Stimulated activated CD4-positive, alpha-beta T cell treated with anti-CD3 and anti-CD28 coated beads, TNF-alpha, amount 100 ng/mL, for 48 hours (primary cell): ENCODE measurements at places on chromosomes 7 and 10.

DNA sequence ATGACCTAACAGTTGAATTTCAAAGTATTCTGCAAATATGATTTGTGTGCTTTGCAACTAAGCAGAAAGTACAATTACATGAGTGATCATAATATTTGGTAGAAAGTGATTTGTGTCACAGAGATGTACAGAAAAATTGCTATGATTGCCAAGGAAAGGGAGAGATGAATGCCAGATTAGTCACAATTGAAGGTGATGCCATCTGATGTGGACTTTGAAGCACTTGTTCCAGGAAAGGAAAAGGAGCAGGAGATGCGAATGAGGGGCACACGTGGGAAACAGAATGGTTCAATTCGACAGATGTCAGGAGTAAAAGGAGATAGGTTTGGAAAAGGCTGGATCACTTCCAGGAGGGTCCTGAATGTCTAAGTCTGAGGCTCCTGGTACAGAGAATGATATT is 153.1 kb upstream of the LAMB4 start:
- no peak for DNase-seq

DNA sequence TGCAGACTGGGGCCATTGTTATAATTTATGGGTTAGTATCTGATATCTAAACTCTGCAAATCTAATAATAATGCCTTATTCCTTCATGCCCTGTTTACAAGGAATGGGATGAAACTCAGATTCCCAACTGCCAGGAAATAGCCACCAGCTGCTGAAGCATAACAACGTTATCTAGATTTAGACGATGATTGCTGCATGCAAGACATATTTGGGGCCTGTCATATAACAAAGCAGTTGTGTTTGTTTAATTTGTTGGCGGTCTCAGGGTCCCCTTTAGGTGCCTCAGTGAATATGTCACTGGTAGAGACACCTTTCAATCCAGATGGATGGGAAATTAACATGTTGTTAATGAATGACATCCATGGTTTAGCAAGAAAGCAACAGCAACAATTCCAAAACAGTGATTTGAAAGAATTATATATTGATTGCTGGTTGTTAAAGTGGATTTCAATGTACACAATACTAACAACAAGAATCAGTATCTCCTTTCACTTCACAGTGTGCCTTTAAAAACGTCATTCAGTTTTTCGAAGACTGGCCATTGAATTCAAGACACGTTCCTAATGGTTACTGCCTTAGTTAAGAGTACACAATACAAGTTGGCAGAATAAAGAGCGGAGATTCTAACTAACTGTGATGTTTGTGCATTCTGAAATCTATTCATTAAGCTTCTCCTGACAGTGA is 860.6 kb upstream of the CELF2 start:
- no peak for DNase-seq

DNA sequence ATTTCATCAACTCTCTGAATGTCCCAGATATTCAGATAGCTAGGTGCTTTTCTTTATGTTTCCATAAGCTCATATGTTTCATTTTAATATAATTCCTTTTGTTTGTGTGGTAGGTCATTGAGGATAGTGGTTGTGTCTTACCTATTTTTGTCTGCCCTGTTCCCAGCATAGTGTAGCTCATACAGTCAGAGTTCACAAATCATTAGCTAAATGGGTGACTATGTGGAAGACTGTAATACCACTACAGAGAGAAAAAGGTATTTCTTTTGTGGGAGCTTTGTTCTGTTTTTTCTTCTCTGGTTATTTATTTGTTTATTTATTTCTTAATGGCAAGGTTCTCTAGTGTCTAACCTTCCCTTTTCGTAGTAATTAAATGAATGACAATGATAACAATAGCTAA is 39.8 kb downstream of the EXOC4 start:
- no peak for DNase-seq

- DNase-seq, result no peak
Measured at GRCh38 chr7:20661884-20662283, 46.4 kb downstream of the ABCB5 start.

- DNase-seq, result no peak
Measured at GRCh38 chr7:77466450-77466849, 50.3 kb upstream of the GSAP start.

- DNase-seq, result no peak
Measured at GRCh38 chr7:7563269-7563668, 3.4 kb upstream of the MIOS start.

DNA sequence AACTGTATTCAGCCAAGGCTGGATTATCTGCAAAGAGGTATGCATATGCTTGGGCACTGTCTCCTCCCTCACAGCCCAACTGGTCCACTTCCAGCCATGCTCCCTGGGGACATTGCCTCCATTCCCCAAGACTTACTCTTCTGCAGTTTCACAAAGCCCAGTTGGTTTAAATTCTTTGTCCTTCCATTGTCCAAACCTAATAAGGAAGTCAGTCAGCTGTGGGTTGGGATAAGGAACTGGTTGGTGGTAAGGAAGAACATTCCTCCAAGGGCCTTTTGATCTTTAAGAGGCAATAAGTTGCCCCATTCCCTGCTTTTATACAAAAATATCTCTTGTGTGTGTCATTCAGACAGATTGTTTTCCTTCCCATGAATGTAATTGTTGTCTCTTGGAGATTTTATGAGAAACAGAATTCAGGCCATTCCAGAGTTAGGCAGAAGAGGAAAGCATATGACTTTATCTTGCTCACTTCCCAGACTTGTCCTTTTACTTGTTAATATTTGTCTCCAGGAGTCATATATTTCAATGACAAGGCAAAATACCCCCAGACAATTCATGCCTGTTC is 673.7 kb downstream of the SUGCT start:
- no peak for DNase-seq

DNA sequence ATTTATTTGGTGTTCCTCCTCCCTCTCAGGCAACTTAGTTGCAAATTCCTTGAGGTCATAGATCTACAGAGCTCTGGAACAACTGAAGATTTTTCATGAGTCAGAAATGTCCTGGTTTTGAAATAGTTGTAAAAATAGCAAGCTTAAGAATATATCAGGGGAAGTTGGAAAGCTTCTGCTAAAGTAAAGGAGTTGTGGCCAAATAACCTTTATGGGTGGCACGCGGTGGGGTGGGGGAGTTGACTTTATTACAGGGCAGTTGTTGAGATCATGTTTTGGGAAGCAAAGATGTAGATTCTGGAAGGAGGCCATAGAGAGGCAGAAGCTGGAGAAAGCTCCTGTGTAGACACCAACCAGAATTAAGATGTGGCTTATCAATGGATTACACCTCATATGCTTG is 326.0 kb upstream of the MTPN start:
- DNase-seq, result no peak

- no peak for DNase-seq
Measured at GRCh38 chr10:75866300-75866625, 434.8 kb downstream of the LRMDA start.

- DNase-seq, result no peak
Measured at GRCh38 chr10:13048762-13049161, 47.2 kb upstream of the CCDC3 start.

GRCh38 chr10:131076356-131076755 is 235.2 kb downstream of the TCERG1L start:
- no peak for DNase-seq

- no peak for DNase-seq
Measured at GRCh38 chr10:106278383-106278782, 886.1 kb downstream of the SORCS1 start.

DNA sequence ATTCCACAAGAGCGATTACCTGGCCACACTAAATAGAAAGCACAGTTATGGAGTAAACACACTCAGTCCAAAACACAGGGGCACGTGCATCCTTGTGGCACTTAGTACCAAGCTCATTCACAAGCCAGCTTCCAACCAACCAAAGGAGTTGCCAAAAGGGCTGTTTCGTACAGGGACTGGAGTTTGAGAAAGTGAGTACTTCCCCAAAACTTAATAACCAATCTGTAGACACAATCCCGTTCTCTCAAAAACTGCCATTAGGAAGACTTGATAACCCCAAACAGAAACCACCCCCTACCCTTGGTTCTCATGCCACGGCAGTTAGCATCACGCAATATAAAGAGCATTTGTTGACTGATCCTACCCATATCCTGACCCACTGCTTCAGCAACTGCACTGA is 166.2 kb upstream of the ASAH2 start:
- DNase-seq, result no peak

DNA sequence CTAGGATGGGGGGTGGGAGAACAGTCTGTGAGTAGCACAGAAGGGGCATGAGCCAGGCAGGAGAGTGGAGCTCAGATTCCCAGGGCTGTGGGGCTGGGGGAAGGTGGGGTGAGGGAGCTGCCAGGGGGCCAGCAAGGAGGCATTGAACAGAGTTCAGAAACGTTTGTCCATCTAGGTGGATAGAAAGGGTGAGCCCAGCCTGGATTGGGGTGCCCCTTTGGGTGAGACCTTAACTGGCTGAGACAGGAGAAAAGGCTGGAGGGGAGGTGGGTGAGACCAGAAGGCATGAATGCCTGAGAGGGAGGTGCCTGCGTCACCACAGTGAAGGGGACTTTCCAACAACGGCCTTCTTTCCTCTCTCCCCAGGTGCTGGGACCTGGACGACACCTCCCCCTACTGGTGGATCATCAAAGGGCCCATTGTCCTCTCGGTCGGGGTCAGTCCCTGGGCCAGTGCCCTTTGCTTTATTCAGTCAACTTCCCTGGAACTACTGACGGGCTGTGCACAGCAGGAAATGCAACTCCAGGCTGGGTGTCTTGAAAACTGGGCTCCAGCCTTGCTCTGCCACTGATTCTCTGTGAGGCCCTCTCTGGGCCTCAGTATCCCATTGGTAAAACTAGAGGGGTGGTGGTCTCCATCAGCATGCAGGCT is 11.0 kb downstream of the GHRHR start:
- DNase-seq, result peak; percentile 11

DNA sequence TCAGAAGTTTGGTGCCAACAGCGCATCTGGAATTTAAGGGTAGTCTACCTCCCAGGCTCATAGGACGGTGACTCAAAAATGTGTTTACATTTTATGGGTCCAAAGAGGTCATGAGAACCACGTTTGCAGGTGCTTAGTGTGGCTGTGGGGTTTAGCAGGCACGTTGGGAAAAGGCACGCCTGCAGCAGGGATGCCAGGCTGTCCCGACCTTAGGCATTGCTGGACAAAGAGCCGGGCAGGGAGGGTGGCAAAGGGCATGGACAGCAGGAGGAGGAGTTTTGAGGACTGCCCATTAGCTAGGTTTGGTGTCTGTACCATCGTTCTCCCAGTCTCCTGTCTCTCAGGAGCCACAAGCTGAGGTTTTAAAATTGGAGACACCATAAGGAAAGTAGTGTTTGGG is 104.4 kb downstream of the TRRAP start:
- DNase-seq, result no peak

DNA sequence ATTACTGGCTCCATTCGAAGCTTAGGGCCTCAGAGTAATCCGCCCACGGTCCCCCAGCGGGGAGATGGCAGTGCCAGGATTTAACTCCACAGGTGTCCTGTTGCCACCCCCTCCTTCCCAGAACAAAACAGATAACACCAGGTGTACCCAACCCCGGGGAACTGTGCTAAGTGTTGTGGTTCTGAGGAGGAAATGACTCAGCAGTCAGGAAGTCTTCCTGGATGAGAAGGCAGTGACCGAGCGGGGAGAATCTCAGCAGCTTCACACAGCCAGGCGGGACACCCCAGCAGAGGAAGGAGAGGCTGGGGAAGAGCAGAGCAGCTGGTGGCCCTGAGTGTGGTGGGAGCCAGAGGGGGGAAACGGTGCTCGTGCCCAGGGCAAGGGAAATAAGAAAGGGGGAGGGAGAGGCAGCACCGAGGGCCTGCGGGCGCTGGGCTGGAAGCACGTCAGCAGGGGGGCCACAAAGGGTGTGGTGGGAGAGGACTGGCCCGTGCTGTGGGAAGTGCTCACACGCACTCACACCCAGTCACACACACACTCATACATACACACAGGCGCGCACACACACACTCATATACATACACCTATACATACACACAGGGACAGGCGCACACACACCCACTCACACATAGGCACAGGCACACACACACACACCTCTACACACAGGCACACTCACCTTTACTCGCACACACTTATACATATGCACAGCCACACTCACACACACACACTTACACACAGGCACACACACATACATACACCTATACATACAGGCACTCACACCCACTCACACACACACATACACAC is 59.8 kb upstream of the CHST15 start:
- DNase-seq, result peak; percentile 38

DNA sequence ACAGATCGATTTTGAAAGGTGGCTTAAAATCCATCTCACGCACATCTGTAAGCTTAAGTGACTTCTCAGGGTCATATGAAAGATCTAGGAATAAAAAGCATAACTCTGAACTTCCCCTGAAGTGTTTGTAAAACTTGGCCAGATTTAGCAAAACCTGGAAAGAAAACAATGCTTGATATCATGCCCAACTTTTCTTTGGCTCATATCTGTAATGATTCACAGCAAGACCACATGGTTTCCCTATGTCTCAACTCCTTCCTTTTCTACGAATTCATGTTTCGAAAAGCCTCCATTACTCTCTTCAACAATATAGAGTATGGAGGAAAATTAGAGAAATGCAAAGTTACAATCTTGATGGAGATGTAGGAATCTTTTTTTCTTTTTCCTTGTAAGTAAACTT is 20.1 kb upstream of the CABCOCO1 start:
- DNase-seq, result no peak

- DNase-seq, result no peak
Measured at GRCh38 chr10:33507662-33508425, 173.4 kb upstream of the NRP1 start.

DNA sequence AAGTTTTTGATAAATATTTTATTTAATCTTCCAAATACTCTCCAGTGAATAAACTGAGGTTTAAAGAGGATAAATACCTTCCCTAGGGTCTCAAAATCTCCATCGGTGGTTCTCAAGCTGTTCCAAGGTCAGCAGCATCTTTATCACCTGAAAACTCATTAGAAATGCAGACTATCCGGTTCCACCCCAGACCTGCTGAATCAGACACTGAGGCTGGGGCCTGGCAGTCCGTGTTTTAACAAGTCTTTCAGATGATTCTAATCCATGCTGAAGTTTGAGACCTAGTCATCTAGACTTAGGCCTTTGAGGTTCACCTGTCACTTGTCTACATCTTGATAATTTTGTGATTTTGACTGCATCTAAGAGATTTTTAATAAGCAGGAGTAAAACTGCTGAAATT is 37.5 kb downstream of the PLEKHA8 start:
- no peak for DNase-seq

- DNase-seq, result no peak
Measured at GRCh38 chr7:137572056-137572784, 228.7 kb upstream of the PTN start.

- no peak for DNase-seq
Measured at GRCh38 chr10:77228559-77228958, 409.0 kb downstream of the KCNMA1 start.

GRCh38 chr7:107712896-107713295 is 31.0 kb upstream of the CBLL1 start:
- no peak for DNase-seq

GRCh38 chr10:133286366-133286765 is 9.7 kb upstream of the ADAM8 start:
- DNase-seq, result no peak

DNA sequence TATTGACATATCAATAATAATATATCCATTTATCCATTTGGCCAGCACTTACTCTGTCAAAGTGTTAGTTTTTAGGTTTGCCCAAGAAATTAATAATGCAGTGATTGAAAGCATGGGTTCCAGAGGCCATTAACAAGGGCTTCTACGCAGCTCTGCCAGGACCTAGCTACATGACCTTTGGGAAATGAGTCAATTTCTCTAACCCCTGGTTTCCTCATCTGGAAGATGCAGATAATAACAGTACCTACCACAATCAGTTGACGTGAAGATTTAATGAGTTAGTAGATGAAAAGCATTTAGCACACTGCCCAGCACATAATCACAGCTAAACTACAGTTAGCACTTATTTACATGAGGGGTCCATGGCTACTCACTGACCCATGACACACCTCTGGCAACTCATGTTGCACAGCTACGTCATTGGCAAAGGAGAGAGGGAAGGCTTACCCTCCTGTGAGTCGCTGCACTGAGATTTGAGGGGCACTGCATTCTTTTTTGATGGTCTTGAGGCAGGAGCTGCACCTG is 263.7 kb downstream of the PLXNA4 start:
- DNase-seq, result no peak
